ENCODE measurements at places on chromosomes 6 and 20.

- DNase-seq = no peak
These were observed 82.3 kb upstream of the CLDN20 start for GRCh38 chr6:155181498-155181897.

GRCh38 chr20:40319741-40320516, 369.1 kb downstream of the MAFB start:
- no peak for DNase-seq

DNA sequence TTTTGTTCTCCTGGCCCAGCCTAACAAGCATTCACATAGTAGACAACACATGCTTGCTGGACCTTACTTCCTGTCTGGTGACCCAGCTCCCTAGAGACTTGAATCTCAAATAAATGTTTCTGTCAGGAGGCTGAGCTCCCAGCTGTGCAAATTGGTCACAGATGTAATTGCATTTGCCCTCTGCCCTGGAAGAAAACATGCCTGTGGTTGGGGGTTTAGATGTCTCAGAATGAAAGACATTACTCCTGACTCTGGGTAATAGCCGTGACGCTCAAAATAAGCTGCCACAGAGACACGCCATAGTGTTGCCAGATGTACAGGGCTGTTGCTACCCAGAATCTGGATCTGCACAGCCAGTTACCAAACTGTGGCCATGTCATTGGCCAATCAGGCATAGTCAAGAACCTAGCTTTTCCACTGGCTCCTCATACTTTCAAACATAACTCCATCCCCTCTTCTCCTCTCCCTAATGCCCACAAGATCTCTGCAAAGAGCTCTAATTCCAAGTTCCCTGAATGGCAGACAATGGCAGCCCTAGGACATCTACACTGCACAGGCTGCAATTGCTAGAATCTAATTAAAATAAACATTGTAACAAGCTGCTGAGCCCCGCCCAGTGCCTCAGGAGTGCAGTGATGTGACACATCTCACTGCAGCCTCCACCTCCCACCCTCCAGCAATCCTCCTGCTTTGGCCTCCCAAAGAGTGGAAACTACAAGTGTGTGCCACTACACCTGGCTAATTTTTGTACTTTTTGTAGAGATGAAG, 32.8 kb upstream of the GMPR start:
- no peak for DNase-seq

- no peak for DNase-seq
These were observed 9.1 kb downstream of the OCSTAMP start for GRCh38 chr20:46541229-46541935.

DNA sequence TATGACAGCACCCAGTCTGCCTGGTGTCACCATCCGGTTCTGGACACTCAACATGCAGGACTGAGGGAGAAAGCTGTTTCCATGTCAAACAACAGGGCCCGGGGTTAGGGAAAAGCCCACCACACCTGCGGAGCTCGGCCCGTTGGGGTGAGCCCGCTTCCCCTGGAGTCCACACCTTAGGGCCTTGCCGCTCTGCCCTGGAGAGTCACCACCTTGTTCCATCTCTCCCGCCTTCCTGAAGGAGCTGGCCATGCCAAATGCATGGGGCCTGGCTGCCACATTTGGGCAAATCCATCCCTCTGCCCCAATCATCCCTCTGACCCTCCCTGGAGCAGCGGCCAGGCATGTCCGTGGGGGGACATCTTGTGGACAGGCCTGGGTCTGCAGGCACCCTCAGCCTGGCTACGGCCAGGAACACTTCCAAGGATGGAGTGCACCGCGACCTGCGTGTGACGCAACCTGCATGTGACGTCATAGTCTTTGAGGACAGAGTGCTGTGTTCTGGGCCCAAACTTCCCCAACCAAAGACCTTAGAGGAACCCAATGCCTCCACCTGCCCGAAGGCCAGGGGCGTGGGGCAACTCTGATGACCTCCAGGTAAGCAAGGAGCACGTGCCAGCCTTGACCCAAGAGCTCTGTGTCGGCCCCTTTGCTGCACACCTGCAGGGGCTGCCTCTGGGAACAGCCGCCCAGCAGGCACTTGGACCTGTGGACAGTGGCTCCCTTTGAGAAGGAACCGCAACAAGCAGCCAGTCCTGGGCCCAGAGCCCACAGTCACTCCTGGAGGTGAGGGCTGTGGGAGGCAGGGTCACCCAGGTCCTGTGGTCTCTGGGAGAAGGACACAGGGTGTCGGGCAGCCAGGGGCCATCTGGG, 1.7 kb downstream of the CABLES2 start:
- DNase-seq = no peak

DNA sequence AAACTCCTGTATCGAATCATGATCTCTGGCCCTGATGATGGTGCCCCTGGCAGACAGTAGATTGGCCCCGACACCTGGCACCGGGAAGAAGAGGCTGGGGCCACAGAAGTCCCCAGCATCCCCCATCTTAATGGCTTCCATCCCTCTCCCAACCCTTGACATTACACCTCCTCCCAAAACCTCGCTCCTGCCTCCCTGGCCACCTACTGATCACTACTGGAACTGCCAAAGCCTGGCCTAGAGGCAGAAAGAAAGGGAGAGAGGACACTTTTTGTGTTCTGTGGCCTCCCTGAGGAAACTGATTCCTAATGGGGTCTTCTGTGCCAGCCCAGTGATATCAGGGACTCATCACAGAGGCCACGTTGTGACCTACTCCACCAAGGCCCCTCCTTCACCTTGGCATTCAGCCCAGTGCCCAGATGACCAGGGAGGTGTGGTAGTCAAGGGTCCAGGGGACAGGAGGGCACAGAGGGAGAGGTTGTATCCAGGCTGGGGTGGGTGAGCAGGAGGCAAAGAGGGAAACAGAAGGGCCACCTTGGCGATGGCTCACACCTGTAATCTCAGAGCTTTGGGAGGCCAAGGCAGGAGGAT, 6.1 kb downstream of the C20orf173 start:
- no peak for DNase-seq

GRCh38 chr6:7267466-7268091, 45.4 kb downstream of the SSR1 start:
- DNase-seq = no peak

GRCh38 chr6:168189200-168190013, 110.4 kb upstream of the FRMD1 start:
- DNase-seq = no peak

- no peak for DNase-seq
These were observed 212.6 kb upstream of the RAB32 start for GRCh38 chr6:146331013-146331412.

GRCh38 chr20:10190456-10190855, 28.2 kb upstream of the SNAP25 start:
- no peak for DNase-seq

GRCh38 chr20:42688576-42688975, 501.1 kb downstream of the PTPRT start:
- DNase-seq = no peak

- DNase-seq = no peak
These were observed 58.4 kb downstream of the GJA10 start for GRCh38 chr6:89952686-89953085.

GRCh38 chr6:31239854-31240253, 32.0 kb downstream of the HLA-C start:
- no peak for DNase-seq

DNA sequence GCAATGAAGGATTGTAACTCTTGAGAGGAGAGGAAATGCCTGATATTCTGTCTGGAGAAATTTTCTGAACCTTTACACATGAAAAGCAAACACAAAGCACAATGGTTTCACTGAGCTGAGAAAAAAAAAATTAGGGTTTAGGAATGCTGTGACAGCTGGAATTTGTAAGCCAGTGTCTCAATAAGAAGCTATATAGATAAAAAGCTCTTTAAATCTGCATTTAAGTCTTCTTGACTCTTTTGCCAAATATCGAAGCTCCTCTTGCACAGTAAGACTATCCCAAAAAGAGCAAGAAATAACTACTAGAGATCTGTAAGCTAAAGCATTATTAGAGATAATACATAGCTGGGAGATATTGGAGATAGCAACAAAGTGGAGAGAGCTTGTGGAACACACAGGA, 1334.0 kb upstream of the CITED2 start:
- no peak for DNase-seq

GRCh38 chr6:55450005-55450404, 122.7 kb downstream of the GFRAL start:
- no peak for DNase-seq

- DNase-seq = no peak
These were observed 2.4 kb downstream of the SYNE1 start for GRCh38 chr6:152634773-152635172.

DNA sequence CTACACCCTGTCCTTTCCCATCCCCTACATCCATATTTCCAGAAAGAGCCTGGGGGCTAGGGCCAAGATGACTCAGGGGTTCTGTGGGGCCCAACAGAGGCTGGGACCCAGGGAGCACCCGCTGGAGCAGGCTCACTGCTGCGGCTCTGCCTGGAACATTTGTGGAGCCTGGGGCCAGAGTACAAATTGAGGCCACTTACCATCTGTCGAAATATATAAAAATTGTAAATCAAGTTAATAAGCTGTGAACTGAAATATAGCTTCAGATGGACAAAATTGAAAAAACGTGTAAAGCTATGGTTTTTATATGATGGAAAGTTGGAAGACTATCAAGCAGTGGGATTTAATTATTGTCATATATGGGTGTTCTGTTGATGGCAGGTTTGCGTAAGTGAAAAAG, 82.9 kb upstream of the ATXN1 start:
- DNase-seq = no peak

DNA sequence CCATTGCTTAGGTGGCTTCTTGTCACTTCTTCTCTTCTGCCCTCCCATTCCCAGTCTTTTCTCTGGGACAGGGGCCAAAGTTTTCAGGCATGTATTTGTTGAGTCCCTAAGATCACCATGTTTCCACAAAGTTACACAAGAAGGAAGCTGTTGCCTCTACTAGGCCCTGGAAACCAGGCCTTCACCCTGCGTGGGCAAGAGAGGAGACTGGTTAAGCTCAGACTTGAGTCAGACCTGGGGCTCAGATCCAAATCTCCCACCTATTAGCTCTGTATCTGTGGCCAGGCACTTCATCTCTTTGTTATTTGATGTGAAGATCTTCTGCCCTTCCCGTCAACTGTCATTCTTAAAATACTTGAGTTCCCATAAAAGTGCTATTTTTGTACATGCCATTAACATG, 154.6 kb downstream of the SASH1 start:
- no peak for DNase-seq

Data from cortex of kidney (tissue), 1 donor.